Mesothelial cell of epicardium (in vitro differentiated cells): ENCODE measurements at places on chromosomes 4 and X.
A peak's percentile ranks its signal among the peaks of the same experiment; 100 is the strongest.

DNA sequence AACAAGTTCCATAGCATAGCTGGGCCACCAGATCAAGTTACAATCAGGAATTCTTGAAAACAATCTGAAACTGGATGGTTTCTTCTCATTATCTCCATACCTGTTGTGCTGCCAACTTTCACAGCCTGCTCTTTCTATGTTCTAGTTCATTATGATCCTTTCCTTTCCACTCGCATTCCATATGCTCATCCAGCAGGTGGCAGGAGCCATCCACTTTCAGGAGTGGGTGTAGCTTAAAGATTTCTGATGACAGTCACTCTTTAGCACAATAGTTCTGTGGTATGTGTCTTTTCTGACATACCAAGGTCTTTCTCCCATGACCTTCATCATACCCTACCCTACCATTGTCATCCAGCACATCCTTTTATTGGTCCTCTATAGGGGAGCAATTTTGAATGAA is 46.4 kb downstream of the PAGE2 start:
- no peak overlapping the region for H3K27ac ChIP-seq
- no peak overlapping the region for H3K4me3 ChIP-seq
- DNase-seq, result no peak

DNA sequence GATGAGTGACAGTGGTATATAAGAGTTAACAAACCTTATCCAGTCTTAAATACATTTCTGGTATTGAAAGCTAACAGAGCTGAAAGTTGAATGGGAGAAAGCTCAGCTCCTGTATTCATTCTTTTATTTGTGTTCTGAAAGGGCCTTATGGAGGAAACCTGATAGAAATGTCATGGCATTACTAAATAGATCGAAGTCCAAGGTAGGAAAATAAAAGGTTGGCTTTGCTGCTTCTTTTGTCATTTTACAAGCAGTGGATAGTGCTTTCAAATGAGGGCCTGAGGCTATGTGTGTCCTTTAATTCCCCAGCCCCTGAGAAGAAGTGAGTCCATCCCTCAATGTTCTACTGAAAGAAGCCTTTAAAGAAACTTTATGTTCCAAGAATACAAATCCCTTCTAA is 974.3 kb upstream of the INTU start:
- H3K36me3 ChIP-seq, result no peaks in the 10 kb centered on the region
- no peak overlapping the region for H3K27ac ChIP-seq
- peaks cover 2% of the 10 kb centered on the region for H3K4me1 ChIP-seq
- no peak for DNase-seq
- H3K27me3 ChIP-seq, result no peaks in the 10 kb centered on the region
- H3K4me3 ChIP-seq, result no peak overlapping the region

DNA sequence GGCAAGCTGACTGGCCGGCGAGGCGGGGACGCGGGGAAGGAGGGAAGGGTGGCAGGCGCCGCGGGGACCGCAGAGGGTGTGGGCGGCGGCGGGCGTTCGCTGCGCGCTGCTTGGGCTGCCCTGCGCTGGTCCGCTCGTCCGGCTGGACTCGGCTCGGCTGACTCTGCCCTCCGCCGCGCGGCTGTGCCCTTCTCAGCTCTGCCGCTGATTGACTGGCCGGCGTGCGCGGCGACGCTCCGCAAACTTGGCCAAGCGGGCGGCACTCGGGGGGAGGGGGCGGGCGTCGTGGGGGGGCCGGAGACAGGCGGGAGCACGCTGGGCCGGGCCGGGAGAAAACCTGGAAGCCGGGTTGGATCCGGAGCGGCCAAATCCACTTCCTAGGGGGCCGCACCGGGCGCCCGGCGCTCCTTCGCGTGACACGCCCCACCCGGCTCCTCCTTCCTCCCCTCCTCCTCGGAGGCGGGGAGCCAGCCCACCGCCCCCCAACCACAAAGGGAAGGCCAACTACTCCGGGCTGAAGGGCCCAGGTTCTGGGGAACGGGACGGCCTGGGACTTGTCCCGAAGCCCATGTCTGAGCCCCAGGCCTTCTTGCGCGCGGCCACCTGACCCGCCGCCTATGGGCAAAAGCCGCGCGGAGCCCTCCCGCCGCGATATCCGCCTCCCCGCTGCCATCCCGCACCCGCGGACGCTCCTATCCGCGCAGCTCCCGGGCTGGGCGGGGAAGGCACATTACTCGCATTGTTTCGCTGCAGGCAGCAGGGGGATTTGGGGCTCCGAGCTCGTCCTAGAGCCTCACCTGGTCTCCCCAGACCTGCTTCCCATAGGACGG is at the start of gene GPC4:
Gene GPC4 (minus strand): TSS at position 214 of the 830 bp plus-strand sequence. CDS start 524 bp downstream, outside the sequence.
- H3K36me3 ChIP-seq, result no peaks in the 10 kb centered on the region
- peak within 1 kb of the TSS; percentile 90 for H3K4me3 ChIP-seq
- H3K27me3 ChIP-seq, result peaks cover 74% of the 10 kb centered on the region
- DNase-seq, result peak; percentile 42
- H3K4me1 ChIP-seq, result peaks cover 48% of the 10 kb centered on the region
- H3K27ac ChIP-seq, result peak within 1 kb of the TSS; percentile 90

- H3K4me1 ChIP-seq, result peaks cover 9% of the 10 kb centered on the region
- no peak overlapping the region for H3K27ac ChIP-seq
- DNase-seq, result no peak
- H3K4me3 ChIP-seq, result no peak overlapping the region
Measured at GRCh38 chrX:15973299-15973698, 118.7 kb upstream of the AP1S2 start.

DNA sequence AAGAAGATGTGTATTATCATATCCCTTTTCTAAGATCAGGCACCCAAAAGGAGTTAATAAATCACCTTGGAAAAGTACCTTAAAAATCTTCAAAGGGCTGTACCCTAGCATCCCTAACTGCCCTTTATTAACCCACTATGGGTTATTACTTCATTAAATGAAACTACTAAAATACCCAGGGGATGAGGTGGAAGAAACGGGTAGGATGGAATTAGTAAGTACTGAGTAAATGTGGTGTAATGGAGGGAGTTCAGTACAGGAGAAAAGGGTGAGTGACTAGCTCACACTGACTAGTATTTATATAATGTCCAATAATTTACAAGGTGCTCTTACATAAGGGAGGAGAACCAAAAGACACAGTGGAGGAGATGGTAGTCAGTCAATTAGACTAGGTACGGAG is 51.0 kb upstream of the RASGEF1B start:
- no peak for DNase-seq
- H3K27me3 ChIP-seq, result peaks cover 4% of the 10 kb centered on the region
- H3K27ac ChIP-seq, result no peak overlapping the region
- no peak overlapping the region for H3K4me3 ChIP-seq
- no peaks in the 10 kb centered on the region for H3K36me3 ChIP-seq
- peaks cover 17% of the 10 kb centered on the region for H3K4me1 ChIP-seq

DNA sequence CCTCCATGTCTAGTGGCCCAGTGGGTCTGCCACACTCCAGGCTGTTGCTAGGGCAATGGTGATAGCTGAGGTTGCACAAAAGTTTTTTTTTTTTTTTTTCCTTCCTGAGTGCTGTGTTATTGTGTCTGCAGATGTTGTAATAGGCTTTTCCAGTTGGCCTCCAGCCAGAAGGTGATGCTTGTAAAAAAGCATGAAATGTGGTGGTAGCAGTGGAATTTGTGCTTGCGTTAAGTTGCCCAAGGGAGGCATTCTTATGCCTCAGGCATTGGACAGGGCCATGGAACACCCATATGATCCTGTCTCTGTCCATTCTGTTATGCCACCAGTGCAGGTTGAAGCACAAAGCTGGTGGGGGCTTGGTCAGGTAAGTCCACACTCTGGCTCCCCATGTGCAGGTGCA is 660.5 kb upstream of the SPANXN1 start:
- no peak for DNase-seq
- H3K36me3 ChIP-seq, result no peaks in the 10 kb centered on the region
- no peaks in the 10 kb centered on the region for H3K4me1 ChIP-seq
- no peak overlapping the region for H3K27ac ChIP-seq
- no peak overlapping the region for H3K4me3 ChIP-seq

DNA sequence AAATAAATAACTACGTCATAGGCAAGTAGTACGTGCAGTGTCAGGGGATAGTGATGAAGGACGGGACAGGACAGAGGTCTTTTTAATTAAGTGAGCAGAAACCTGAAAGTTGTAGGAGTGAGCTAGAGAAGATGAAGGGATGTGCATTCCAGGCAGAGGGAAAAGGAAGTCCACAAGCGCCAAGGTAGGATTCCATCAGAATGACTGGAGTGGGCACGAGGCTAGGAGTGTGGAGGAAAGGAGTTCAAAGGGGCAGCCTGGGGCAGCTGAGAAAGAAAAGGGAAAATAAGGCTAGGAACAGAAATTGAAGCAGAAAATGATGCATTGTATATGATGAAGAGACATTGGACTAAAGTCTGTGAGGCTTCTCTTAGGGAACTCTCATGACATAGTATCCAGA is 192.2 kb upstream of the TLL1 start:
- no peaks in the 10 kb centered on the region for H3K4me1 ChIP-seq
- H3K27ac ChIP-seq, result no peak overlapping the region
- H3K36me3 ChIP-seq, result no peaks in the 10 kb centered on the region
- DNase-seq, result no peak
- H3K4me3 ChIP-seq, result no peak overlapping the region

DNA sequence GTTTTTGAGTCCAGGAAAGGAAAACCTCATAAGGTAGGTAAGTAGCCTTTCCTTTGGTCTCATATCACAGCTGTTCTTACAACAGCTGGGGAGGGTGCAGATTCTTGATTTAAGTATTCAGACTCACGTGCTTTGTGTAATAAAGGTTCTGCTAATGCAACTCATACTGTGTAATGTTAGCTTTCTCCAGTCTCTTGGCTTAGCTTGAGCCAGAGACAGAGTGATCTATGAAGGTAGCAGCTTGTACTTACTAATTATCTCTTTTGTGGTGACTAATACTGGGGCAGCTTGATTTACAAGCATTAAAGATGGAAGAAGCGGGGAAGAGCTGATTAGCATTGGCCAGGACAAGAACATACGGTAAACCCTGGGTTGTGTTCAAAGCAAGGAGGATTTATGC is 80.3 kb downstream of the LNX1 start:
- no peak overlapping the region for H3K4me3 ChIP-seq
- H3K27ac ChIP-seq, result no peak overlapping the region
- no peaks in the 10 kb centered on the region for H3K27me3 ChIP-seq
- no peak for DNase-seq
- peaks cover 4% of the 10 kb centered on the region for H3K36me3 ChIP-seq

DNA sequence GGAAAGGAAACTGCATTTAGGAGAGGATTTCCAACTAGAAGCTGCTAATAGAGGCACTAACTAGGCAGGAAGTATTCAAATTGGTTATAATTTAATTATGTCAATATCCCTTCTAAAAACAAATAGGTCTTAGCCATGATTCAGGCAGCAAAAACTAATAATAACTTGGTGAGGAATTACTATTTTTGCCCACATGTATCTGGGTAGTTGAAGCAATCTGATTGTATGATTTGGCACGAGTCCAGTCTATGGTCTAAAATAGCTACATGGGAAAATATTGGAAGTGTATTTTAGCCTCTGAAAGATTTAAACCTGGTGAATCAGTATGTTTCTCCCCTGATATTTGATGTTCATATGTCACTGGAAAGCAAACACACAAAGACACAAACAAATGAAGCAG is 62.2 kb downstream of the MFAP3L start:
- no peaks in the 10 kb centered on the region for H3K27me3 ChIP-seq
- no peak for DNase-seq
- H3K4me3 ChIP-seq, result no peak overlapping the region
- no peak overlapping the region for H3K27ac ChIP-seq

- H3K36me3 ChIP-seq, result no peaks in the 10 kb centered on the region
- no peak overlapping the region for H3K4me3 ChIP-seq
Measured at GRCh38 chr4:1137063-1137776, 23.9 kb upstream of the RNF212 start.

DNA sequence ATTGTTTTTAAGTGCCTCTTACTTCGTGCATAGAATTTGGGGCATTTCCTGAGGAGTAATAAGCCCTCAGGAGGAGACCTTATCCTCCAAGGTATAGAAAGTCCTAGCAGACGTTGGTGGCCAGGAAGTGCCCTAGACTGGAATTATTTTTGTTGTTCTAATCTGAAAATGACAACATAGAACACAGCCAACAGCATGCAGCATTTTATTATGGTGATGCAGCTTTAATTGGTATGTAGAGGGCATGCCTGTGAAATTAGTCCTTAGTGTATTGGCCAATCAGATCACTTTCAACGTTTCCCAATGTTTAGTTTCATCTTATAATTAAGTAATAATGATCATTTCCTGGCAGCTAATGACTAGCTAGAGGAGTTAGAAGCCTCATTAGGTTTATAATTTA is 199.2 kb downstream of the SHROOM3 start:
- no peak overlapping the region for H3K27ac ChIP-seq
- H3K27me3 ChIP-seq, result no peaks in the 10 kb centered on the region
- H3K4me3 ChIP-seq, result no peak overlapping the region
- no peak for DNase-seq
- peaks cover 27% of the 10 kb centered on the region for H3K36me3 ChIP-seq

DNA sequence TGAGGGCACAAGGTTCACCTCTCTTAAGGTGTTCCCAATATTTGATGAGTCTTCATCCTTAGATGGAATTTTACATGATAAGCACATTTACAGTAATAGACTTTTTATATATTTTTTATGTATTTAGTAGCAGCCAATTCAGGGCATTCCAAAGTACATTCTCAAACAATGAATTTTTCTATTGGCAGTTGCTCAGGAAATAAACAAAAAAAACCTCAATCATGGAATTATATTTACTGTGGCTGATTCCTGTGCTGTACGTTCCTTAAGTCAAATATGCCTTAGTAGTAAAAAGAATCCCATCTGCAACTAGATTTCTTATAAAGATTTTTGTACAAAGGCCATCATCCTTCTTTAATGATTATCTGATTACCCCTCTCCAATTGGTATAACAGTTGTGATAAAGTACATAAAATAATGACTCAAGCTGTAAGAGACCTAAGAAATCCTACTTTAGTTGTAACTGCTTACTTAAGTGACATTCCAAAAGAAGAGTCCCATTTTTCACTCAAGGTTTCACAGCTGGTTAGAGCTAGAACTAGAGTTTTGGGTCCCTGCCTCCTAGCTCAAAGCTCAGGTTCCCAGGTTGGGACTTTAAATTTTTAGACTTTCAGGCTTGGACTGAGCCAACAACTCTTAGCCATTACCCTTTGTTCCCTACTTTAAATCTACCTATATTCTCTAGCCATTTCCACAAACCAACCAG is 152.7 kb downstream of the FHIP1A start:
- H3K4me3 ChIP-seq, result no peak overlapping the region
- no peaks in the 10 kb centered on the region for H3K36me3 ChIP-seq
- H3K27ac ChIP-seq, result no peak overlapping the region

- peaks cover 10% of the 10 kb centered on the region for H3K4me1 ChIP-seq
- no peak overlapping the region for H3K4me3 ChIP-seq
- no peaks in the 10 kb centered on the region for H3K27me3 ChIP-seq
- peak overlapping the region; percentile 43 for H3K27ac ChIP-seq
- no peak for DNase-seq
Measured at GRCh38 chr4:107564326-107564725, 155.7 kb downstream of the PAPSS1 start.
